ENCODE measurements at places on chromosomes 3 and 15.

DNA sequence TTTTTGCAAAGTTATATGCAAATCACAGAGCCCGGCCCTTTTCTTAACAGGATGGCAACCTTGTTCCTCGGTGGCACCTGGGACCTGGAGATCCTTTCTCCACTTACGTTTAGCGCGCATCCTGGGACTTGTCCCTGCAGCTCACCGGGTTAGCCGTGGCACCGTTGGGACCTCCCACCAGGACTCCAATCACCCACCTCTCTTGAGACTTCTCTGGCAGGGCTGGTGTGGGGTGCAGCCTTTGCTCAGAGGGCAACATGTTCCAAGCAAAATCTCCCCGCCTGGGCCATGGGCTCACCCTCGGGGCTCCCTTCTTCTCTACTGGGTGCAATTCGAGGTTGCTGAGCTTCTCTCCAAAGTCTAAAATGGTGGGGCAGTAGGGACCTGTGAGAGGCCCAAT lies 211.9 kb upstream of the UMPS start:
- no peak for DNase-seq

GRCh38 chr15:72915843-72916242 lies 132.3 kb upstream of the ADPGK start:
- no peak for DNase-seq

DNA sequence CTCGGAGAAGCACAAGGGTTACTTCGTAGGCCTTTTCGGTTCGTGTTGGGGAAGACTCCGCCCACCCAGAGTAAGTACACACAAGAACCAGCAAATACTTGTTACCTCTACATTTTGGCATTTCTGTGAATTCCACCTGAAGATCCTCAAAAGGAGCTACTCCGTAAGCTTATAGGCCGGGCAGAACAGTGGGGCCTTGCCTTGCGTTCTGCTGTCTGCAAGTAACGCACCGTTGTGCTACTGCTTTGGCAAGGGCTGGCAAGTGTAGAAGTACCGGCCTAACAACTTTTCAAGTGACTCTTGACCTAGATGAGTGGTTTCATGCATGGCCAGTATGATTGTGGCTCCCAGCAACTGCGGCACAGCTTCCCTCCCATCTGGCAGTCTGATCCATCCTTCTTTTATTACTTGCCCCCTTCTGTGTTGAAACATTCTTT lies 6.4 kb upstream of the DNAAF4 start:
- no peak for DNase-seq

- DNase-seq = no peak
Measured at GRCh38 chr15:76345880-76346668, 9.5 kb downstream of the ISL2 start.
